Myocyte (in vitro differentiated cells): ENCODE measurements at places on chromosomes 3 and 15. TPM values are rescaled to one million over a fixed set of nuclear protein-coding genes. Genes with fewer than 3 reads are reported as not detected.

GRCh38 chr15:77627067-77627466, 5.6 kb downstream of the LINGO1 start:
- DNase-seq = no peak

DNA sequence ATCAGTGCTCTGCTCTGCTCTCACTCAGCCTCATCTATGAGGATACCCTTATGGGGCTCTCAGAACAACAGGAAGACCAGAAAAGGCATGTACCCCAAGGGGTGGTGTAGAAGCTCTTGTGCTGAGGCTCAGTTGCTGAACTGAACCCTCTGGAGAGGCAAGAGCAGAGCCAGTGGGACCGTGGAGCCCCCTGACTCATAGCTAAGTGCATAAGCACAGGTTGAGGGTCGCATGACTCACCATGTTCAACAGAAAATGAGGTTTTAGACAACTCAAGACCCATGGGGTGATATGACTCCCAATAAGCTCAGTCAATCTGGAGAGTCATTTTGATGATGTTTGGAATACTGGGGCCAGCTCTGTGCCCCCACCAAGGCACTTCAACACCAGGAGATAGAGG, 37.3 kb downstream of the CRYGS start:
- DNase-seq = no peak

DNA sequence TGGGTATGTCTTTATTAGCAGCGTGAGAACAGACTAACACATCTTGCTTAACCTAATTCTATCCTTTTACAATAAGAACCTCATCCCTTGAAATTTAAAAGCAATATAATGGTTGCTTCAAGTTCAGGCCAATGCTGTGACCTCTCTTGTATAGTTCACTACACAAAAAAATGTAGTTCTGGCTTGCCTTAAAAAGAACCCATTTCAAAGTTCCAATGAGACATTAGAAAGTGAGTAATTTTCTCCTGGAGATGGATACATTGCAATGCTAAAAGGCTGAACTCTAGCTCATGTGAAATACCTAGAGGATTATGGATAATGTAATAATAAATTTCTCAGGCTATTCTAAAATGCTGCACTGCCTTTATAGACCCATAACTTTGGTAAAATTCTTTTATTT, 47.8 kb downstream of the ATP13A4 start:
- no peak for DNase-seq

GRCh38 chr3:41920406-41920965, 41.4 kb downstream of the ULK4 start:
- no peak for DNase-seq

- no peak for DNase-seq
Observed at GRCh38 chr3:9809239-9809614, 835 bp upstream of the TTLL3 start.

GRCh38 chr15:66953523-66954229, 111.7 kb upstream of the SMAD3 start:
- DNase-seq = no peak

GRCh38 chr3:80263260-80263659, 495.5 kb upstream of the ROBO1 start:
- DNase-seq = no peak

DNA sequence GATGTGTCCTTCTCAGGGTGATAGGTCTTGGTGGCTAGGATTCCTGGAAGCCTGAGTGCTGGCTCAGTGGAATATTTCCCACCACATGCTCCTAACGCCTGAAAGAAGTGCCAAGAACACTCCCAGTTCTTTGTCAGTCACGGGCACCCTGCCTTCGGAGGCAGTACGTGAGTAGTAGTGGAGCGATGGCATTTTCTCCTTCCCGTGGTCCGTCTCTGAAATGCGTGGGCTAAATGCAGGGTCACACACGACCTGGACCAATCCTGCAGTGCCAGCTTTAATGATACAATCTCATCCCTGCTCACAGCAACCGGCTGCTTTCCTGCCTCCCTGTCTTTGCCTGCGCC, 14.5 kb downstream of the H1-8 start:
- DNase-seq = peak; percentile 63

DNA sequence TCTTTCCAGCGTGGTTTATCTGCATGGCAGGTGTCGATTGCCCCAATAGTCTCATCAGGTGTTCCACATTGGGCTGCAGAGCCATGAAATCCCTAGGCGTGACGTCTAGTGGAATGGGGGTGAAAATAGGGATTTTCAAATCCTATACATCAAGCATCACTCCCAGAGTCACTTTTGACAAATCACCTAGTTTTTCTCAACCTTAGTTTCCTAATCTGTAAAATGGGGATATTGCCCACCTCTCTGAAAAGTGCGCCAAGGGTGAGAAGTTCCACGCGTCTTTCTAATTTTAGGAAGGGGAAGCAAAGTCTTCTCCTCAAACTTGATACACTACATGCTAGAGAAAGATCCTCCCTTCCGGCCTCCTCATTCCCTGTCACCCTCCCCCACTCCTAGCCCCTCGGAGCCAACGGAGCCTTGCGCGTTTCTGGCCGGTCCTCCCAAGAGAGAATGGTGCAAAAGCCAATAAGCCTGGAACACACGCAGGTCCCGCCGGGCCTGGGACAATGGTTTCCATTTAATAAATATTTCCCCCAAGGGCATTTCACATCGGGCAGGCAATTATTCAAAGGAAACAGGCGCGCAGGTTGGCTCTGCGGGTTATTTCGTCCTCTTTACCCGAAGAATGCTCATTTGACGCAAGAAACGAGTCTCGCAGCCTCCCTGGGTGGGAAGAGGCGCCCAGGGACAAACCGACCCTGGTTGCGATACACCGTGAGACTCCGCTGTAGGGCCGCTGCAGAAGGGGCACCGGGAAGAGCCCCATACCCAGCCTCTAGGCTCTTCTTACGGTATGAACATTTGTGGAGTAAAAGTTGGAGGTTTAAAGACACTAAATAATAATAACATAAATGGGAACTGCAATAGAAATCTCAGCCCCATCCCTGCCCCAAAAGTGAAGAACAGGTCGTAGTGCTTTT, 1.2 kb upstream of the SOX14 start:
- DNase-seq = no peak

SNRPA1 gene
- 15.4 and 19.6 TPM in 2 replicates for total RNA-seq

TMEM212 gene
- total RNA-seq = not detected in 2 replicates

SHF gene
- 104 and 161 TPM in 2 replicates for total RNA-seq

ZNF80 gene
- total RNA-seq = 0.10 TPM in 1 of 2 replicates, not detected in the other

DGKG gene
- total RNA-seq = 4.3 and 6.3 TPM in 2 replicates
